NCI-H2029 treated with DMSO at 0.1 percent for 48 hours (cell line): ENCODE measurements at places on chromosomes 5 and 9.

GRCh38 chr5:9380109-9380508 is 165.8 kb downstream of the SEMA5A start:
- DNase-seq = no peak

- DNase-seq = no peak
Observed at GRCh38 chr5:61379677-61380076, 47.6 kb downstream of the ZSWIM6 start.

GRCh38 chr9:23638837-23639426 is 187.1 kb downstream of the ELAVL2 start:
- no peak for DNase-seq

GRCh38 chr5:116042375-116042774 is 10.1 kb downstream of the ARL14EPL start:
- no peak for DNase-seq

GRCh38 chr9:89277454-89277853 is 33.5 kb upstream of the CKS2 start:
- peak; percentile 12 for DNase-seq

- DNase-seq = no peak
Observed at GRCh38 chr5:55227664-55228430, 732 bp upstream of the MCIDAS start.

- no peak for DNase-seq
Observed at GRCh38 chr9:133119103-133119845, 1.8 kb downstream of the RALGDS start.

DNA sequence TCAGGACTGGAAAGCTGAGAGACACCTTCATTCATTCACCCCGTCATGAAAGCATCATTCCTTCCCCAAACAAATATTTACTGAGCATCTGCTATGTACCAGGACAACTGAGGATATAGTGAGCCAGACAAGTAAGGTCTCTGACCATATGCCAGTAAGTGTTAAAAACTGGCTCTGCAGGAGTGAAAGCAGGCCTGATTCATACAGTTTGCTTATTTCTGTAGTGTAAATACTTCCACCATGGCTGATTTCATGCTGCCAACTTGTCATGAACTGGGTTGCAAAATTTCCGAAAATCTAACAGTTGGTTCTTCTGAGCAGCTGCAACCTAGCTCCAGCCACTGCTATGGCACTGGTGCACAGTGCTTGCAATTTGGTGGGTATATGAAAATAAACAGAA is 68.1 kb downstream of the YIPF5 start:
- DNase-seq = no peak

- no peak for DNase-seq
Observed at GRCh38 chr9:2043243-2043642, 28.1 kb downstream of the SMARCA2 start.

DNA sequence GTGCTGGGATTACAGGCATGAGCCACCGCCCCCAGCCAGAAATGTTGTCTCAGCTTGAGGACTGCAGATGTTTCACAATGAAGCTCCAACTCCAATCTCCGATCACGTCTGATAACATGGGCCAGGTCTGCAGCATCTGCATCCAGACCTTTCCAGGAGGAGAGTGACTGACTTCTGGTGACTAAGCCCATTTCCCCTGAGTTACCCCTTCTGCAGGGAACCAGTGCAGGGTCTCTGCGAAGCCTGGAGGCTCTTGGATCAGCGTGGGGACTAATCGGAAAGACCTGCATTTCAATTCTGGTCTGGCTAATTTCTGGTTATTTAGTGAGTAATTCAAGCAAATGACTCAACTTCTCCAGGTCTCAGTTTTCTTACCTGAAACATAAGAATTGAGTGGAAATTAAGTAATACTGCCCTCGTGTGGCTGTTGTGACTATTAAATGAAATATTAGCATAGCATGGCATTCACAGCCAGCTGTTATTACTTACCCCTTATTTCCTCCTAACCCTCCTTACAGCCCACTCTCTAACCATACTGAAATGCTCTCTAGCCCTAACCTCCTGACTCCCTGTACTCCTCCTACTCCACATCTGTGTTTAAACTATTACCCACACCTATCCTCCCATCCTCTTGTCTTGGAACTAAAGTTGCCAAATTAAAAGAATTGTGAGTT is 2.2 kb upstream of the GNPDA1 start:
- DNase-seq = no peak

- DNase-seq = no peak
Observed at GRCh38 chr5:2036885-2037284, 154.2 kb upstream of the IRX4 start.

GRCh38 chr9:121566481-121567465 is 67.1 kb upstream of the GGTA1 start:
- no peak for DNase-seq

DNA sequence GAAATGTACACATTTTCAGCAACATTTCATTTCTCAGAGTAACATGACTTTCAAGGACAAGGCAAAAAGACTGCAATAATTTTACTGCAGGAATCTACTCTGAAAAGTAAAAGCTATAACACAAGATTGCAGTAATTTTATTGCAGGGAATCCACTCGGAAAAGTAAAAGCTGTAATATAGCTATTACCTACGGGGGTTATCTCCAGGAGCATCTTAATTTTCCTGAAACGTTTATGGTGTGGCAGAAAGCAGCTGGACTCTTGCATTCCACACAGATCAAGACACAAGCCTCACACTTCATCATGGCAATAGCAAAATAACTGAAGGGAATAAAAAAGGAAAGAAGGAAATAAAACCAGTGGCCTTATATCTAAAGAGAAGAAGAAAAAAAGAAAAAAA is 171.2 kb downstream of the TSSK1B start:
- no peak for DNase-seq

GRCh38 chr5:77921094-77921768 is 145.1 kb upstream of the TBCA start:
- no peak for DNase-seq

GRCh38 chr9:118674942-118675341 is 694.3 kb downstream of the BRINP1 start:
- peak; percentile 29 for DNase-seq

GRCh38 chr9:133522073-133522910 is 2.5 kb downstream of the MYMK start:
- DNase-seq = no peak

DNA sequence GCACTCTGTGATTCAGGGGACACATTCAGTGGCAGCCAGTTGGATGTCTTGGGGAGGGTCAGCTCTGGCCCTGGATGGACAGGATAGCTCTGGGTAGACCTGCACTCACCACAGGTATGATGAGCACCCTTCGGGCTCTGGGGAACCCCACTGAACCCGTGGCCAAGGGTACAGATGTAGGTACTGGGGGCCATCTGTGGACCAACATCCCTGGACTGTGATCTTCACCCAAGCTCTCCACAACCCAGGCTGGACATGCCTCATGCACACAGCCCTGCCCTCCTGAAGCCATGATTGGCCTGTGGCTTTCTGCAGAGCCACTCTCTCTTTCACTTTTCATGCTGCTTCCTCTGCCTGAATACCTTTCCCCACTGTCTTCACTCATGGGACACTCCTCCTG is 15.6 kb upstream of the ACSL6 start:
- DNase-seq = no peak

- DNase-seq = no peak
Observed at GRCh38 chr9:131447600-131447999, 53.7 kb downstream of the PRRC2B start.

DNA sequence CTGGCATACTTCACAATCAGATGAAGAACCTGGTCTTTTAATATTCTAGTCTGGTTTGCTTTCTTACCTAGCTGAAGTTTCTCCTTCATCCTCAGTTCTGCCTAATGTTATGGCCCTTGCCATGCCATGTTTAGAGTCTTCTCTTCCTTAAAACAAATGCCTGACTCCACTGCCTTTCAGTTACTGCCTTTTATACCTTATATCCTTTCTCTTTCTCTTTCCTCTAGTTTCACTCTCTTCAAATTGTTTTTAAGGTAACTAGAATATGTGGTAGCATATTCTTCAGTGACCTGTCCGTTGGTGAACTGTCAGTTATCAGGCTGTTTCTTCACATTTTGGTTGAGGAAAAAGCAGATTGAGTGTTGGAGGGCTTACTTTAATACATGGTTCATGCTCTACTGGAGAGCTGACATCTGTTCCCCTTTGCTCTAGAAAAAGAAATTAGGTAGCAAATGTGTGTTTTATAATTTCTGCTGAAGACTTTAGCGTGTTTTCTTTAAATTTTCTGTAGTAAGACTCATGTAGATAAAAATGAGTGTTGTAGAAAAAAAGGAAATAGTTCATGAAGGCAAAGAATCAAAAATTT is 103.8 kb downstream of the DMXL1 start:
- DNase-seq = no peak

DNA sequence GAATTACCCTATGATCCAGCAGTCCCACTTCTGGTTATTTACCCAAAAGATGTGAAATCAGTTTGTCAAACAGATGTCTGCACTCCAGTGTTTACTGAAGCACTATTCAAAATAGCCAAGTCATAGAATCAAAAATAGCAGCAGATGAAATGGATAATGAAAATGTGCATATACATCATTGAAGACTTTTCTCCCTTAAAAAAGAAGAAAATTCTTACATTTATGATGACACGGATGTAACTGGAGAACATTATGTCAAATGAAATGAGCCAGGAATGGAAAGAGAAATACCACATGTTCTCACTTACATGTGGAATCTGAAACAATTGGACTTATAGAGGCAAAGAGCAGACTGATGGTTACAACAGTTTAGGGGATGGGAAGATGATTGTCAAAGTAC is 21.5 kb upstream of the PLEKHG4B start:
- no peak for DNase-seq
